ENCODE measurements at places on chromosomes 12 and 14. TPM values are rescaled to one million over a fixed set of nuclear protein-coding genes. Genes with fewer than 3 reads are reported as not detected.

GRCh38 chr12:14654416-14654815 lies 42.0 kb downstream of the GUCY2C start:
- peak; percentile 44 for DNase-seq

DNA sequence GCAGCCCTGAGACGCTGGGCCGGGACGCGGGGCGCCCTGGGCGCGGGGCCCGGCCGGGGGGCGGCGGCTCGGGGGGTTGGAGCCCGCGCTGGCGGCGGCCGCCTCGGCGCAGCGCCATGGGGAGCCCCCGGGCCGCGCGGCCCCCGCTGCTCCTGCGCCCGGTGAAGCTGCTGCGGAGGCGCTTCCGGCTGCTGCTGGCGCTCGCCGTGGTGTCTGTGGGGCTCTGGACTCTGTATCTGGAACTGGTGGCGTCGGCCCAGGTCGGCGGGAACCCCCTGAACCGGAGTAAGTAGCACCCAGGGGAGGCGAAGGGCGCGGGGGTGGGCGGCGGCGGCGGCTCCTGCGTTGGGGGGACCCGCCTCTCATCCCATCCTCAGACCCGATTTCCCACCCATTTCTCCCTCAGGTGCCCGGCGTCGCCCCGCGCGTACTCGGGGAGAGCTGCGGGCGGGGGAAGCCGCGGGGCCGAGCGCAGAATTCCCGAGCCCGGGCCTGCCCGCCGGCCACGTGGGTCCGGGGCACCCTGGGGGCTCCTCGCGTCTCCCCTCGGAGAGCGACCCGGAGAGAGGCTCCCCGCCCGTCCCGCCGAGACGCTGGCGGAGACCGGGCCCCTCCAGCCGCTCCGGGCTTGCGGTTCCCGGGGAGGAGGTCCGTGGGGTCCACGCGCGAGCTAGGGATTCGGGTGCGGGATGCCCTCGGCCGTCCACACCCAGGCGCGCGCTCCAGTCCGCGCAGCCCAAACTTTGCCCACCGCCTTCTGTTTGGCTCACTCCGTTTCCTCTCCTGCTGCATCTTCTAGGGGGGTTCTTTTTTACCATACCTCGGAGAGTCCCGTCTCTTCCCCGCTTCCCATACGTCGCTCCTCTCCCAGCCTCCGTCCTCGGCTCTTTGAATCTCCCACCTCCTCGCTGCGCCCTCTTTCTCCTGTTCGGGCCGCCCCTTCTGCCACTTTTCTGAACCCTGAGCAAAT lies 807 bp downstream of the B4GALNT3 start:
- DNase-seq = no peak

DNA sequence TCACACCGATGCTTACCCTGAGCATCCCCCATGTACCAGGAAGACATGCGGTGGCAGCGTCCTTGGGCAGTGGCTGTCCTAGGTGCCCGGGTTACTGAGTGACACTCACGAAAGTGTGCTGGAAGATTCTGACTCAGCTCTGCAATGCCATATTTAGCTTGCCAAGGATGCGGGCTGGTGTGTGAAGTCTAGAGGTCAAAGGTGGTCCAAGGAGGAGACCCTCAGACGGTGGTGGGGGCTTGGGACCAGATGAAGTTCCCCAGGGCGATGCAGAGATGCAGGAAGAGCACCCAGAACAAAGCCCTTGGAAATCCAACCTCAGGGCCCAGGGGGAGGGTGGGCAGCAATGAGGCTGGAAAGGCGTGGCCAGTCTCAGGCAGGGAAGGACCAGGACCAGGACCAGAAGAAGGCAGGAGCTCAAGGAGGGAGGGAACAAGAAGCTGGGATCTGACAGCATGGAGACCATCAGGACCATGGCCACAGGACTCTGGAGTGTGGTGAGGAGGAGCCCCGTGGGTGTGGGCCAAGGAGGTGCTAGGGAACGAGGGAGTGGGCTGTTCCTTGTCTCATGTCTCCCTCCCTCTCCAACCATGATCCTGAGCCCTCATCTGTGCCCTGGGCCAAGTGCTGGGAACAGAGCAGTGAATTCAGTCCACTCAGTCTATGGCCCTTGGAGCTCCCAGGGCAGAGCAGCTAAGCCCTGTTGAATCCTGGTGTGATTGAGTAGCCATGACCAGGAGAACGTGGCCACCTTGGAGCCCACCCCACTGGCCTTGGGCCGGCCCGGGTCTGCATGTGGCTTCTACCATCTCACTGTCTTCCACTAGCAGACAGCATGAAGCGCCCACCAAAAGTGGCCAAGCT lies 310.1 kb upstream of the DIO3 start:
- DNase-seq = no peak

DNA sequence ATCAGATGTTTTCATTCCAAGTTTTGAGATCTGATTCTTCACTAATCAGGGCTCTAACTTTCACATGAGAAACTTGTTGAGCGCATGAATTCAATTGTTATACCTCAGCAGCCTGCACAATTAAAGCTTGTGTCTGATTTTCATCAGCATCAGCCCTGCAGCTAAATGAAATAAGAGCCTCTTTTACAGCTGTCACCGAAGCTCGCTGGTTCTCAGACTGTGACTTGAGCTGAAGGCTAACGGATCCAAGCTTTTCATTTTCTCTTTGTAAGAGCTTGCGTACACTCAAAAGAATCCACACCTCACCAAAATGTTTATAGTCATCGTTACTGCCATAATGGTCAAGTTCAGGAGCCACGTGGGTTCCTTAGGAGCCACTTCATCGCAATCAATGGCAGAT lies 65.5 kb upstream of the BEGAIN start:
- DNase-seq = no peak

DNA sequence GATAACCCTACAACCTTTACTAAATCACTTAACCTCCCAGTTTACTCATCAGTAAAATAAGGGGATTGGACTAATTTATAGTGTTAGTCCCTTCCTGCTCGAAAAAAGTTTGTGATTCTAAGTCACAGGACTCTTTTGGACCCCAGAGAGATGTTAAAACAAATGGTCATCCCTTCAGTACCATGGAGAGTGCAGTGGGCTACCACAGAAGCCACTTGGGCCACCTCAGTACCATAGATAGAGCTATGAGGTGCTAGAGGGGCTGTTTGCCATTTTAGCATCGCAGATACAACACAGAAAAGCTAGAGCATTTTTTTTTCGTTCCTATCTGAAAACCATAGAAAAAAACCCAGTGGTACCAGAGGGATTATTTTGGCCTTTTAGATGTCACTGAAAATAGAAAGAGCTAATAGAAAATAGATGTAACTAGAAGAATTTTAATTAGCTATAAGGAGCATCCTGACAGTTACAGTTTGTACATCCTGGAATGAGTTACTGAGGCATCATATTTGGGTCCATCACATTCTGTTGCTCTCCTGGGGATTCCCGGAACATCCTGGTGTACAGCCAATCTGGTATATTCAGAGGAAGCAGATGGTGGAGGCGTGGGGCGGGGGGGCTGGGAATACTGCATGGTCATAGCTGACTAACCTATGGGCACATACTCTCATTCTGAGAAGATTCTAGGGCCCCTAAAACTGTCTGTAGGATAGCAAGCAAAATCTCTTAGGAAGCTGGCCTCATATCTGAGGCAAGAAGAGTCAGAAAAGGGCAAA lies 2.8 kb downstream of the ZNF219 start:
- no peak for DNase-seq

DNA sequence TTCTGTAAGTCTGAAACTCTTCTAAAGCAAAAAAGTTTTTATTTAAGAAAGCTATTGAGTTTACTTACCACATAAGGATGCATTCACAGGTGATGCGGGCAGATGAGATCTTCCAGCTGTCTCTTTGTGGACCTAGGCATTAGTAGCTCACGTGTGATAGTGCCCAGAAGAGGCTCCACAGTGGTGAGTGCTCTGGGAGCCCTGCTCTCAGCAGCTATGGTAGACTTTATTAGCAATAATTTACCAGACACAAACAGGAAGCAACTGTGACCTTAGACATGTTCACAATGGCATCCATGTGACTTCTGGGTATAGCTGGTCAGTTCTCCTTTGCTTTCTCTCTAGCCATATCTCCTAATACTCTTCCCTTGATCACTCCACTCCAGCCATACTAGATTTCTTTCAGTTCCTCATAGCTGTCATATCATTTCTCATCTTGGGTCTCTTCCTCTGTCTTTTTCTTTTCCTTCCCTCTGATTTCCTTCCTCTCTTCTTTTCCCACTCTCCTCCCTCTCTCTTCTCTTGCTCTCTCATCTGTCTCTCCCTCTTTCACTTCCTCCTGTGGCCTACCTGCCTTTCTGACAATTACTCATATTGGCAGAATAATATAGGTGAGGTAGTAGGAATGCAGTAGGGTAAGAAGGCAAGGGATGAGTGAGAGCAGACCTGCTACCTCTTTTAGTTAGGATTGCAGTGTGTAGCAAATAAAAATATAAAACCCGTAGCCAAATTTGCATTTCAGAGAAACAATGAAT lies 75.2 kb upstream of the SCAF11 start:
- DNase-seq = no peak

GRCh38 chr12:57342207-57342691 lies 88.6 kb downstream of the R3HDM2 start:
- DNase-seq = no peak

DNA sequence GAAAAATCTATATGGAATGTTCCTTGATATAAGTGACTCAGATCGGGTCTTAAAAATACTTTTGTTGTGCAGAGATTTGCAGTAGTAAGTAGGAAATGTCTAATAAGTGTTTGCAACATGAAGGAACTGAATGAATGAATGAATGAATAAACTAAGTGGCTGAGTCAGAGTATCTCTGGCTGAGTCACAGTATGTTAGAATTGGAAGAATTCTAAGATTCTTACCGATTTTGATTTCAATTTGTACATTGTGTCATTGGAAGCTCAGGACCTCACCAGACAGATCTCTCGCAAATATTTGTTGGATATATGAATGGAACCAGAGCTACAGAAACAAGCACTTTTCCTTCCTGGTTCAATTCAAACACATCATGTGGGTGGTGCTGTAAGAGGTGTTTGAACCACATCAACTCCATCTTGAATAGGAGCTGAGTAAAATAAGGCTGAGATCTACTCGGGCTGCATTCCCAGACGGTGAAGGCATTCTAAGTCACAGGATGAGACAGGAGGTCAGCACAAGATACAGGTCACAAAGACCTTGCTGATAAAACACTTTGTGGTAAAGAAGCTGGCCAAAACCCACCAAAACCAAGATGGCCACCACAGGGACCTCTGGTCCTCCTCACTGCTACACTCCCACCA lies 123.9 kb upstream of the FOXN3 start:
- DNase-seq = peak; percentile 72

DNA sequence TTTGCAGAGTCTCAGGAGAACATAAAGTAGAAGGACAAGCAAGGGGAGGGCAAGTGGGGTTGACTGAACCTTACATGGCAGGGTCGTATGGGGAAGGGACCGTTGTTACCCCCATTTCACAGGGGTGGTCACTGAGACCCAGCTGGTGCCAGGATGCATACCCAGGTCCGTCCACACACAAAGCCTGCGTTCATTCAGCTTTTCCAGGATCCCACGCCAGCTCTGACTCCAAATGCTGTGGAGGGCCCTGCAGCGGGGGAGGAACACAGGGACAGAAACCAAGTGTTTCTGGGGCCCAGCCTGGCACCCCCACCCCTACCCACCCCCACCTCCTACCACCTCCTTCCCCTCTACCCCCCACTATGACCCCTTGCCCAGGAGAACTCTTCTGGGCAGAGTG lies 16.5 kb upstream of the CHGA start:
- no peak for DNase-seq

DNA sequence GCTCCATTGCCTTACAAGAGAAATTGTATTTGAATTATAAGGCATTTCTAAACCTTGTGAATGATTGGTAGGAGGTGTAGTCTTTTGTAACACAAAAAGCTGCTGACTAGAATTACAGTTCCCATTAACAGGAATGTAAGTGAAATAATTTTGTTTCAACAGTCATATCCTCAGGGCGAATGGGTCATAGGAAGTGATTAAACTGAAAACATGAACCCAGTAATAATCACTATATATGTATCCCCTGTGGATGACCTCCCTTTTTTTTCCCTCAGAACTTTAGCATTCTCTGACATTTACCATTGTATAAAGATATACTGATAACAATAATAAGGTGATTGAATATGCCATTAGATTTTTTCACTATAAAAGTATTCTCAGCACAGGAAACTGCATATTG lies 312.3 kb downstream of the ATP23 start:
- DNase-seq = peak; percentile 56

Gene SLC17A8
- not detected for total RNA-seq

Gene GPD1
- total RNA-seq = 0.11 TPM

Gene GPN3
- 31.4 TPM for total RNA-seq

Gene PSEN1
- total RNA-seq = 41.4 TPM

Gene CDKN3
- total RNA-seq = 354 TPM

Gene ESPL1
- total RNA-seq = 31.6 TPM

Gene ABCD2
- total RNA-seq = not detected

Data from PC-3 (cell line).